Activated CD4-positive, alpha-beta memory T cell treated with anti-CD3 and anti-CD28 coated beads for 36 hours (primary cell): ENCODE measurements at places on chromosomes 16 and 17. TPM values are rescaled to one million over a fixed set of nuclear protein-coding genes. Genes with fewer than 3 reads are reported as not detected.

DNA sequence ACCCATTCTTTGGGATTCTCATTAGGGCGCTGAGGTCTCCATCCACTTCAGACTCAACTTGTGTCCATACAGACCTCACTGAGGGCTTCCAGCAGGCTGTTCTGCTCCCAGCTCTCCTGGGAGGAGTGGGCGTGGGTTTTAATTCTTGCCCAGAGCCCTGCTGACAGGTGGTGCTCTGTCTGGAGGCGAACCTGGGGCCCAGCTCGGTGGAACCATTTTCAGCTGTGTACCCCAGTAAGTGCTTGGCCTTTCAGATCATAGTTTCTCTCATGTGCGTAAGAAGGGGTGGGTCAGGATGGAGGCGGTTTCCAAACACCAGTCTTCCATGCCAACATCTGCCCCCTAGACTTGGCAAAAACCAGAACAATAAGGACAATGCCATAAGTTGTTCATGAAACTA, 21.4 kb upstream of the NKD1 start:
- DNase-seq: no peak

- no peak for DNase-seq
Observed at GRCh38 chr16:85082173-85083050, 29.9 kb downstream of the CIBAR2 start.

GRCh38 chr17:13865650-13866049, 203.7 kb upstream of the COX10 start:
- no peak for DNase-seq

GRCh38 chr16:50183316-50183715, 30.2 kb downstream of the TENT4B start:
- DNase-seq: no peak

GRCh38 chr16:28168991-28169554, 42.7 kb downstream of the XPO6 start:
- DNase-seq: peak; percentile 63

- peak; percentile 37 for DNase-seq
Observed at GRCh38 chr17:45869676-45870341, 24.5 kb upstream of the MAPT start.

Gene RMI2
- total RNA-seq: 68.9 TPM

Gene UNC13D
- total RNA-seq: 135 TPM

Gene DOC2B
- total RNA-seq: 0.02 TPM

DNA sequence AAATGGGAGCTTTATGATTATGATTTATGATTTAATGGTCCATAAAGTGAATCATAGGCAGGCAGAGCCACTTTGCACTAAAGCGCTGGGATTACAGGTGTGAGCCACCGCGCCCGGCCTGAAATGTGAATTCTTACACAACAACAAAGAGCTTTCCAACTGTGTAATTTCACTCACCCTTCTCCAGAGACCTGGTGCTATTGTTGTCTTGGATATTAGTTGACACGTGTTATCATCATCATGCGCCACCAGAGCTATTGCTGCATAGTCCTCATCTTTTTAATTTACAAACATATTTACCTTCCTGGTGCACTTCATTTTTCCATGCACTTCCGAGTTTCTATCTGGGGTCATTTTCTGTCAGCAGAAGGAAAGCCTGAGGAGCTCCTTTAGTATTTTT, 4.8 kb upstream of the UTS2R start:
- DNase-seq: no peak

DNA sequence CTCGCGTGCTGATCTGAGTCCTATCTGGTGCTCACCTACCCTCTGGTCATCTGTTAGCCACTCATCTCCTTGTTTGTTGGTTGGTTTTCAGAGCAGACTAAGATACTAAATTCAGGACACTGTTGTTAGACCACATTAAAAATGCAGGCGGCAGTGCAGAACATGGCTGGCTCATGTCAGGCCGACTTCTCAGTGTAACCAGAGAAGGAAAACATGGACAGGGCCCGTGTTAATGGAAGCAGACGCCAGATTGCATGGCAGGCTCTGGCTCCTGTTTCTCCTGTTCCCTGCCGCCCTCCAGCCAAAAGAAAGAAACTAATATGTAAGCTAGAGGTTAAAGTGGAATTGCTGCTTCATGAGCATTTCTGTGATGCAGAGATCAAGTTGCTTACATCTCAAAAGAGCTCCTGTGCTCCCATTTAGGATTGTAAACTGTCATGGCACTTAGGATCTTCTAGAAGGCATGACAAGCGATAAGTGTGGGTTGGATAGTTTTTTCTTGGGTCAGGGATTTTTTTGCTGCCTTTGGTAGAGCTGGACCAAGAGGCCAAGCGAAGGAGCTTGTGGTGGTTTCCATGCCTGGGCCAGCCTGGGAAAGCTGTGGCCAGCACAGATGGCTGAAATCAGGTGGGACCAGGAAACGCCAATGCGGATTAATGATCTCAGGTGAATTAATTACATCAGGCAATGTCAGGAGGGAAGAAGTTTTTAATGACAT, 56.1 kb downstream of the YPEL2 start:
- DNase-seq: no peak

Gene ABCC11
- total RNA-seq: 0.15 TPM

Gene RNF227
- 2.7 TPM for total RNA-seq

Gene GRB7
- total RNA-seq: 1.2 TPM

DNA sequence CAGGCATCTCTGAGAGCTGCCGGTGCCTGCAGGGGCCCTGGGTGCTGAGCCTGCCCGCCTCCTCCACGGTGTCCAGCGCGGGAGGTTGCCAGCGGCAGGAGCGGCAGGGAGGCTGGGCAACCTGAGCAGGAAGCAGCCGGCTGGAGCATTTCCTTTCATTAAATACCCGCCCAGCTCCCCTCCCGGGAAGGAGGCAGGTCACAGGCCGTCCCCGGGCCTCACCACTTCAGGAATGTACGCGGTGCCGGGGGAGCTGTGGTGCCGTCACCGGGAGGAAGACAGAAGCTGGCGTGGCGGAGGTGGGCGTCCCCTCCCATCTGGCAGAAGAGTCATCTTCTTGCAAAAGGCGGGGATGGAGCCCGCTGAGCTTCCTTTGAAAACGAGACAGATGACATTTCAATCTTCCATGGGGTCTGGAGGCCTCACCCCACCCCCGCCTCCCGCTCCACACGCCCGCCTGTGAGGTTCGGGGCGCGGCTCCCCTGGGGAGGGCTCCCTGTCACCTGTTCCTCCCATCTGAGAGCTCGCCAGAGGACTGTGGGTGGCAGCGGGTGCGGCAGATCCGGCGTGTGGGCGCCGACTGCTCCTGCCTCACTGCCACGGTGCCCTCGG, 16.0 kb downstream of the SOX8 start:
- DNase-seq: peak; percentile 78

Gene TBX2
- total RNA-seq: not detected

GRCh38 chr17:38673707-38674013, 1.1 kb downstream of the EPOP start:
- DNase-seq: no peak

Gene PIMREG
- 16.9 TPM for total RNA-seq

GRCh38 chr17:34837876-34838478, 123.3 kb downstream of the CCT6B start:
- DNase-seq: no peak

Gene KRTAP3-1
- not detected for total RNA-seq

DNA sequence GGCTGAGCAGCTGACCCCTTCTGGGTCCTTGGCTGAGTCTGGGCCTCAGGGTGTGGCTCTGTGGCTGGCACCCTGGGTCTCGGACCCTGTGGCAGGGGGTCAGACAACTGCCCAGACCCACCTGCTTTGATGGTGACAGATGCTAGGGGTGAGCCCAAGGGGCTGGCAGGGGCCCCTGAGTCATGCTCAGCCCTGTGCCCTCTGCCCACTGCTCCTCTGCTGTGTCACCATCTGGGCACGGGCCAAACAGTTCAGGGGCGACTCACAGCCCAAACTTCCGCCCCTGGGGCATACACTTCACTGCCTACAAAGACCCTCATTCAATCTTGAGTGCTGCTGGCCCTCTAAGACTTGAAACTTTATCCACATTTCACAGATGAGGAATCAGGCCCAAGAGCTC, 5.7 kb downstream of the ADGRG1 start:
- DNase-seq: no peak

- no peak for DNase-seq
Observed at GRCh38 chr16:57146735-57147134, 39.1 kb downstream of the PSME3IP1 start.

Gene DCXR
- total RNA-seq: 105 TPM

DNA sequence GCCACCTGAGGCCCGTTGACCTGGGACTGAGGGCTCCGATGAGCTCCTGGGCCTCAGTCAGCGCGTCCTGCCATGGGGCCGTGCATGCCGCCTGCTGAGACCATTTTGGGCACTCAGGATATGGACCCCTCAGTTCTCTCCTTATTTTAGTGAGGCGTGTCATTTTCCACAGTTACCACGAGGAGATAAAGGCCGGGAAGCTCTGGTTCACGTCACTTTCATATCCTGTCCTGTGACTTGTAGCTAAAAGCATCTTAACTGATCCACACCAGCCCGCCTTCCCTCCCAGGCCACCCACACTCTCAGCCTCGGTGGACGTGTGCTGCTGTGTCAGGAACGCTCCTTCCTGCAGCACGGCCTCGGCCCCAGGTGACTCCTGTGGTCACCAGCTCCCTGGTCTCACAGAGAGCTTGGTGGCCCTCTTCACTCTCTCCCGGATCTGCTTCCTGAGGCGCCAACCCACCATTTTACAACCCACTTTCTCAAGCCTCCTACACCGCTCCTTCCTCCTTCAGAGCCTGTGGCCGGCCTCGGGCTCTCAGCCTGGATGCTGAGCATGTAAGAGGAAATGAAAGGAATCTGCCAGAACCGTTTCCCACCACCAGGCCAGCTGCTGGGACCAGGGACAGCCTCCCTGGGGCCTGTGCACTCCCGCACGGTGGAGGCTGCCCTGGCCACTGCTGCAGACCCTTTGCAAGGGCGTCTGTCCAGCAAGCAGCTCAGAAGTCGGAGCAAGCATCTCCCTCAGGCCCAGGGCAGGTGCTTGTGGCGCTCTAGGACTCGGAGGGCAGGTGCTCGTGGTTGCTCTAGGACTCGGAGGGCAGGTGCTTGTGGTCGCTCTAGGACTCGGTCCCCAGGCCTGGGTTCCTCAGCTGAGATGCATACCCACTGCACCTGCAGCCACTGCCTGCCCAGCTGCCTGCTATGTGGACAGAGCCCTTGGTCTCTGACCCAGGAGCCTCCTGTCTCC, 23.9 kb upstream of the FASN start:
- no peak for DNase-seq

Gene CDH15
- total RNA-seq: not detected

DNA sequence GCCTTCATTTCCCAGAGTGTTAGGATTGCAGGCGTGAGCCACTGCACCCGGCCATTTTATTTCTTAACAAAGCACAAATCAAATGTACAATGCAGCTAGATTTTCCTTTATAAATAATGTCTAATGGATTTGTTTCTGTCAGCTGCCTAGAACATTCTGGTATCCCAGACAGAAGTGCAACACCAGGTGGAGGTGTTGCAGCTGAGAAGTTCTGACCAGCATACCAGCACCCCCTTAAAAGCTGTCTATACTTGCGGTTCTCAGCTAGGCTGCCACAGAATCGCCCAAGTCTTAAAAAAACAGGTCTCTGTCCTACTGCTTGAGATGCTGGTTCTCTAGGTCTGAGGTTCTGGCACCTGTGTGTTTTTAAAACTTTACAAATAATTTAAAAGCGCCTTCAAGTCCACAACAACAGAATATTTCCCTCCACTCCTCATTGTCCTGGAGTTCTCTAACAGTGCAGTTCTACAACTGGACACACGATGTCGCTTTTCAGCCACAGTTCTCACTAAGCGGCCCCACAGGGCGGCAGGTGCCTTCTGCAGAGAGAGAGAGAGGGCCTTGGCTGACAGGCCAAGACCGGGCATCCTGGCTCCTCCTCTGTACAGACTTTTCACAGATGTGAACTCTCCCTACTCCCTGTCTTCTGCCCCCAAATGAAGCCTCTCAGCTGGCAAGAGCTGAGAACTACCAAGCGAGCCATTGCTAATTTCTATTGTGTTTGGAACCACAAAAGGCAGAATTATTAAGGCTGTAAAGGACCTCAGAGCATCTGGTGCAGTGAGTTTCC, 32.6 kb upstream of the MEOX1 start:
- peak; percentile 82 for DNase-seq

DNA sequence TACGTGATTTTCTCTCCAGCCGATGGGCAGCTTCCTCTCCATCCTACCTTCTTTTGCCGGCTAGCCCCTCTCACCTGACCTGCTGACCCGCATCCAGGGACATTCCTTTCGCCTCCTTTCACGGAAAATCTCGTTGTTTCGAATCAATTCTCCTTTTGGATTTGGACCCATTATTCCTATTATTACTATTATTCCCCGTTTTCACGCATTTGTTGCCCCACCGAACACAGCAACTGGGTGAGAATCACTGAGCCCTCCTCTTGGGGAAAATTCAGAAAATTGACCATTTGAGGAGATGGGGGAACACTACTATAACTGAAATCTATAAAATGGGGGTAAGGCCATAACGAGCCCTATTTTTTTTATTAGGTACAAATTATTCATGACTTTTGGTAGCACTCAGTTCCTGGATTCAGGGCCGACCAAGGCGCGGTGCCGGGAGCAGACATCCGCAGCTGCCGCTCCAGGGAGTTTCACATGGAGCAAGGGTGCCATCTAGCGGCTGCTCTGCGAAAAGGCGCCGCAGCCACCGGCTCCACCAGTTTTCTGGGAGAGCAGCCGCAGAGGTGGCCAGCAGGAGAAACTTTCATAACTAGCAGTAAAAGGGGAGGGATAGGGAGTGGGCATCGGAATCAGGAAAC, 3.3 kb upstream of the HOXB8 start:
- peak; percentile 89 for DNase-seq

Gene ORC6
- total RNA-seq: 51.7 TPM

- no peak for DNase-seq
Observed at GRCh38 chr17:80990921-80991644, 558 bp upstream of the CHMP6 start.

DNA sequence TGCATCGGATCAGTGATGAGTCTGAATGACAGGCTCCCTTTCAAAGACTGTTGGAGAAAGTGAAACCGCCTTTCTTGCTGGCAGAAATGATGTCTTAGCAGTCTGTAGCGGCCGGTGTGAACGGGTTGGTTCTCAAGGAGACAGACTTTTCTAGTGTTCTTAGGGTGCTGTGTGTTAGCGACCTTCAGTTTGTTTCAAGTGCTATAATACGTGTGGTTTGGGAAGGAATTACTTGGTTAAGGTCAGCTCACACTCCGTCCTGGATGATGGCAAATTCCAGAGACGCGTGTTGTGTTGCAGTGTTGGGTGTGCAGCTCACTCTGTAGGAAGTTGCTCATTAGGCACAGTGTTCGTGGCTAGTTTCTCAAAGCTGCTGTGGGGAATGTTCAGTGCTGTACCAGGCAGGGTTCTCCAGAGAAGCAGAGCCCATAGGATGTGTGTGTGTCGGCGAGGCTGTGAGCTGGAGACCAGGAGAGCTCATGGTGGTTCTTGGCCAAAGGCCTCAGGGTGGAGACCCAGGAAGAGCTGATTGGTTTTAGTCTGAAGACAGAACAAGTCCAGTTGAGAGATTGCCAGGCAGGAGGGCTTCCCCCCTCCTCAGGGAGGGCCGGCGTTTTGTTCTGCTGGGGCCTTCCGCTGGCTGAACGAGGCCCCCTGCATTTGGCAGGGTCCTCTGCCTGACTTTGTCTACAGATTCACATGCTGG, 37.6 kb downstream of the ZNF750 start:
- DNase-seq: no peak

DNA sequence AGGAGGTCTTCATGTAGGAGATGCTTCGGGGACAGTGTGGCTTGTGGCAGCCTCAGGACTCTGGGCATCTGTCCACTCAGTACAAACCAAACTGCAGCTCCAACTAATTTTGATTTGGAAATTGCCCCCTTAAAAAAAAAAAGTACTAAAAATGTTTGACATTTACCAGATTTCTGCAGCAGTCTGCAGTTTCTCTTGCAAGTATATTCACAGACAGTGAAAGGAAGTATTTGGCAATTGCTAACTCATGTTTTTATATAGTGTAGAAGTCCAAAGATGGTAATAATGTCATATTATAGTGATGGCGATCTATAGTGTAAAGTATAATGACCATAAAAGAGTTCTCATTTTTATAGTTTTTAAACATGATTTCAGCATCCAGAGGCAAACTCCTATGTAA, 218.6 kb downstream of the PRKCA start:
- no peak for DNase-seq
